ENCODE measurements at places on chromosomes 1 and 21. TPM values are rescaled to one million over a fixed set of nuclear protein-coding genes. Genes with fewer than 3 reads are reported as not detected.

SEMA4A gene
- 8.2 TPM for total RNA-seq

FAM177B gene
- total RNA-seq = 0.66 TPM

MROH9 gene
- 0.10 TPM for total RNA-seq

OLIG2 gene
- total RNA-seq = 44.0 TPM

- DNase-seq = peak; percentile 33
Measured at GRCh38 chr1:184945029-184945428, 29.3 kb downstream of the NIBAN1 start.

DNA sequence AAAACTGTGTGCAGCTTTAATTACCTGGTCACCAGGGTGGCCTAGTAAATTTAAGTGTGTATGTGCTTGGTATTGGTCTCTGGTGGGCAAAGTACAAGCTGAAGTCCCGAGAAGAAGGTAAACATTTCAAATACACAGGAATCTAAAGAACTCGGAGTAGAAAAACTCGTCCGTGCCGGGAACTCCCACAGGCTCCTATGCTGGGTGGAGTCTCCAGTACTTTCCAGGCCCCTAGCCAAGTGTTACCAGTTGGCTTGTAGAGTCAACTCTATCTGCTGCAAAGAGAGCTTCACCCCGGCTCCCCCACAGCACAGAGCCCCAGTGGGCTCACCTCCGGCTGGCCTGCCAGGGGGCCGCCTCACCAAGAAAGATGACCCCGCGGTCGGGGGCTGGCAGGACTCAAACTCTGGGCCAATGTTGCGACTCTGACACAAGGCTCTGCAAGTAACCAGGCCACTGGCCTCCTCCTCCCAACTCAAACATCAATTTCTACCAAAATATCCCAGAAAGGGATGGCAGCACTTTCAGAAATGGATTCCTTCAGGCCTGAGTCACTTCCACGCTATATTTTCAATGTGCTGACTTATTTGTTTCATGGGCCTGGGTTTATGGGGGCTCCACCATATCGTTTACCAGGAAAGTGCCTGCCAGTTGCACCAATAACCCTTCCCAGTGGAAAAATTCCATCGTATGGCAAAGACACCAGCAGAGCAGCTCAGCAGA lies 73.9 kb downstream of the SLC66A1 start:
- no peak for DNase-seq

- DNase-seq = no peak
Measured at GRCh38 chr1:58754683-58755467, 29.0 kb downstream of the JUN start.

- DNase-seq = no peak
Measured at GRCh38 chr1:61050541-61051442, 31.6 kb upstream of the NFIA start.

GRCh38 chr21:22450507-22450906 lies 1452.3 kb downstream of the NCAM2 start:
- no peak for DNase-seq

- DNase-seq = peak; percentile 70
Measured at GRCh38 chr1:63004868-63005267, 220.9 kb downstream of the ATG4C start.

GRCh38 chr1:18879791-18880309 lies 20.4 kb upstream of the TAS1R2 start:
- peak; percentile 72 for DNase-seq

DNA sequence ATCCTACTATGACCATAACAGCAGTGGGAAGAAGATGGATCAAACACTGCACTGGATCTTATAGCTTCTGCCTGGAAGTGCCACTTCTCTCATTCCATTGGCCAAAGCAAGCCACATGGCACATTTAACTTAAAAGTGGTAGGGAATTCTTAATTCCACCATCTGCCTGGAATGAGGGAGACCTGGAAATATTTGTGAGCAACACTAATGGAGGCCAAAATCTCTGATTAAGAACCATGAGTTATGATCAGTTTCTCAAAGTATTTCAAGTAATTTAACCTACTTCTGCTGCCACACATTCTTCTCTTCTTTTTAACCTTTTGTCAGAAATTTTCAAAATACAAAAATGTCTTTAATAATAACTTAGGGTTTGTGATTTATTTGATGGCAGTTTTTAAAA lies 154.0 kb upstream of the C1orf87 start:
- no peak for DNase-seq

- DNase-seq = peak; percentile 27
Measured at GRCh38 chr1:91876781-91877573, 9.0 kb downstream of the TGFBR3 start.
